Muscle of arm (tissue), 14 donors: ENCODE measurements at places on chromosomes 1 and 21. TPM values are rescaled to one million over a fixed set of nuclear protein-coding genes. Genes with fewer than 3 reads are reported as not detected.

DNA sequence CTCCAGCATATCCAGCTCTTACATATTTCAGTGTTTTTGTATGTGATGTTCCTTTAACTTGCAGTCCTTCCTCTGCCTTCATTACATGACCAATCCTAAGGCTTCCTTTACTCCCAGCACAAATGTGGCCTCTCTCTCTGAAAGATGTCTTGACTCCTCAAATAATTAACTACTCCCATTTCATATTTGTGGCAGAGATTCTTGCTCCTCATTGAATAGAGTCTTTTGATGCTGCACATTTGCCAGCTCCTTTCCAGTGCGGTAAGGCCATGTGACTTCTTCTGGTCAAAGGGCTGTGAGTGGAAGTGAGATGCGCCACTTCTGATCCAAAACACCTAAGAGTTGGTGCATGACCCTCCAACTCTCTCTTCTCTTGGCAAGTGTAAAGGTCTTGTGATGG lies 19.1 kb upstream of the LAMC1 start:
- no peak for DNase-seq

The URB2 gene
- 1.8 TPM for polyA plus RNA-seq

The LYPLAL1 gene
- polyA plus RNA-seq = 41.6 TPM

DNA sequence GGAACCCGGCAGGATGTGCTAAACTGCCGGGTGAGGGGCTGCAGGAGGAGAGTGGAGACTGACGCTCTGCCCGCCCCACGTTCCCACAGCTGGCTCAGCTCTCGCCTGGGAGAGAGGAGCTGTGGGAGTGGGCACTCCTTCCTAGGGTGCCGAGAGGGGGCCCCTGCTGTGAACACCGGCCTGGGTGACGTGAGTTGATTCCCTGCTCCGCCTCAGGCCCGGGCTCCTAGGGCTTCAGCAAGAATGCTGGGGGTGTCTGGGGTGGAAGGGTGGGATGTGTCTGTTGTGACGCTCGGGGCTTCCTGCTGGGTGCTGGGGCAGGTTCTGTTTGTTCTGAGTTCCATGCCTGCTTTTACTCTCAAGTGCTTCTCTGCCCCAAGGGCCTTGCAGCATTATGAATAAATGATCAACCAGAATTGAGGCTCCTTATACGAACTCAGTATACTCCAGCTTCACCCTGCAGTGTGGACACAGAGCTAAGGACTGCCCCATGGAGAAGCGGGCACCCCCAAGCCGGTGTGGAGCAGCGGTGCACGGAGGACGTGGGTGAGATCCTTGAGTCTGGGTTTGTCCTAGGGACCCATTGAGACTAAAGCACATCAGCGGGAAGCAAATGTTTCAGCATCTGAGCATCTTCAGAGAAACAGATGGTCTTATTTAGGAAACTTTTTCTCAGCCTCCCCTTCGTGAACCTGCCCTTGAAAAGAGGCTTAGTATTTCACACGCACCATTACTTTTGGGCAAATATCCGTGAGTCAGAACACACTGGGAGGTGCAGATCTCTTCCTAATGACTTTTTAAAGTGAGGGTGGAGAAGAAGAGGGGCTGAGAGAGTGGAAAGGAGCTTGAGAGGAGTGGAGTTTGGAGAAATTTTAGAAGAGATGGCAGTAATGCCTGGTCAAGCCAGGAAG lies 41.7 kb downstream of the SYT6 start:
- DNase-seq = no peak

GRCh38 chr1:46489169-46489637 lies 433 bp upstream of the DMBX1 start:
- DNase-seq = no peak

The LYSMD1 gene
- polyA plus RNA-seq = not detected

The SMCP gene
- not detected for polyA plus RNA-seq

- no peak for DNase-seq
These were observed 69.1 kb downstream of the KAZN start for GRCh38 chr1:14667651-14667984.

DNA sequence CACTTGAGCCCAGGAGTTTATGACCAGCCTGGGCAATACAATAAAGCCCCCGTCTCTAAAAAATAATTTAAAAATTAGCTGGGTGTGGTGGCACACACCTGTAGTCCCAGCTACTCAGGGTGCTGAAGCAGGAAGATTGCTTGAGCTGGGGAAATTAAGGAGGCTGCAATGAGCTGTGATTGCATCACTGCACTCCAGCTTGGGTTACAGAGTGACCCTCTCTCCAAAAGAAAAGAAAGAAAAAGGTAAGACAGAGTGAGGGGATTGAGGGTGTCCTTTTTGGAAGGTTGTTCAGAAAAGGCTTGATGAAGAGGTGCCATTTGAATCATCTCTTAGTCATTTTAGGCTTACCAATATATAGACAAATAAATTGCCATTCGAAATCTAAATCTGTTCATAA lies 4.0 kb upstream of the SRRM1 start:
- DNase-seq = no peak

- DNase-seq = no peak
These were observed 26.6 kb upstream of the DNM3 start for GRCh38 chr1:171814692-171815091.

GRCh38 chr21:46489800-46490199 lies 31.1 kb downstream of the DIP2A start:
- no peak for DNase-seq

- no peak for DNase-seq
These were observed 2.7 kb downstream of the HSD11B1 start for GRCh38 chr1:209707308-209707707.

The ZSWIM5 gene
- 0.43 TPM for polyA plus RNA-seq

The WDR64 gene
- not detected for polyA plus RNA-seq

GRCh38 chr1:65420590-65421350 lies at the start of the genes LEPR and LEPROT:
LEPR (plus strand) TSS chr1:65420668; CDS start chr1:65565566, 144,898 bp downstream.
LEPROT (plus strand) TSS chr1:65420668; CDS start chr1:65420725, 57 bp downstream.
- DNase-seq = no peak

DNA sequence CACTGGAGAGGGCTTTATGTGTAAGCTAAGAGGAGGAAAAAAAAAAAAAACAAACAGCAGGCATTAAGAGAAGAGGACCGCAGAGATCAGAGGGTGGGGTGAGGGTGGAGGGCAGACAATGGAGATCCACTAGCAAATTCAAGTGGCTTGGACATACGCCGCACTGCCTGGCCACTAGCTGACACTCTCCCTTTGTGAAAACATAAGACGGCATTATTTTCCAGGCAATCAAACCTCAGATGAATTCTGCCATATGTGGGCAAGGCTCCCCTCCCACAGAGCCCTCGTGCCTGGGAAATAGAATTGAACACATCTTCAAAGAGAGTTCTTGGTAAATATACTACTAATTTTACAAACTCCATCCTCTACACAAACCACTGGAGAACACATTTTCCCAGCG lies 53.6 kb downstream of the ERG start:
- DNase-seq = no peak

- no peak for DNase-seq
These were observed 148.6 kb upstream of the CD34 start for GRCh38 chr1:208059409-208060001.

DNA sequence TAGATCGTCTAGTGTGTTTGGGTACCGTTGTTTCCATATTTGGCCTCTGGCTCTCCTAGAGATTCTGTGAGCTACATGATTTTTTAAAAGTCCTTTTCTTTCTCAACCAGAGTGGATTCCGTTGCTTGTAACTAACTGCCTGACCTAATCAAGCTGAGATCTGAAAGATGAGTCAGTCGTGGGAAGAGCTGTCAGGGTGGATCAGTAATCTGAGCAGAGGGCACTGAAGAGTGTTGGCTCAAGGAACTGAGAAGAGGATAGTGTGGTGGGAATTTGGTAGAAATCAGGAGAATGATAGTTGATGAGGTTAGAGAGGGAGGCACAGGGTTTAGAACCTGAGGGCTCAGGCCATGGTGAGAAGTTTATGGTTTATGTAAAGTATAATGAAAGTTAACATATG lies 52.2 kb downstream of the TRAF5 start:
- no peak for DNase-seq

- DNase-seq = no peak
These were observed 45.1 kb upstream of the RGS2 start for GRCh38 chr1:192763756-192764155.

The CADM3 gene
- polyA plus RNA-seq = 4.3 TPM

- no peak for DNase-seq
These were observed 51.4 kb downstream of the PTBP2 start for GRCh38 chr1:96772972-96773371.

GRCh38 chr1:45306319-45306718 lies 20.4 kb upstream of the HPDL start:
- DNase-seq = no peak

GRCh38 chr1:215397106-215397505 lies 170.0 kb upstream of the KCTD3 start:
- no peak for DNase-seq

The AJAP1 gene
- polyA plus RNA-seq = 0.62 TPM

- no peak for DNase-seq
These were observed 119.9 kb upstream of the F3 start for GRCh38 chr1:94661431-94661932.
